ENCODE measurements at places on chromosomes 3 and 15.
A peak's percentile ranks its signal among the peaks of the same experiment; 100 is the strongest.

GRCh38 chr3:32109256-32109655 lies 2.8 kb downstream of the GPD1L start:
- DNase-seq = no peak

- peak; percentile 60 for DNase-seq
These were observed at the start of gene FAM219B for GRCh38 chr15:74906450-74907162. Gene FAM219B (minus strand): TSS chr15:74906851. CDS start chr15:74906800, 51 bp downstream.

GRCh38 chr3:15199493-15200105 lies 6.4 kb upstream of the CAPN7 start:
- no peak for DNase-seq

- no peak for DNase-seq
These were observed 110.9 kb downstream of the COL6A6 start for GRCh38 chr3:130627882-130628281.

- no peak for DNase-seq
These were observed 106.4 kb downstream of the FBLN2 start for GRCh38 chr3:13655061-13655913.

DNA sequence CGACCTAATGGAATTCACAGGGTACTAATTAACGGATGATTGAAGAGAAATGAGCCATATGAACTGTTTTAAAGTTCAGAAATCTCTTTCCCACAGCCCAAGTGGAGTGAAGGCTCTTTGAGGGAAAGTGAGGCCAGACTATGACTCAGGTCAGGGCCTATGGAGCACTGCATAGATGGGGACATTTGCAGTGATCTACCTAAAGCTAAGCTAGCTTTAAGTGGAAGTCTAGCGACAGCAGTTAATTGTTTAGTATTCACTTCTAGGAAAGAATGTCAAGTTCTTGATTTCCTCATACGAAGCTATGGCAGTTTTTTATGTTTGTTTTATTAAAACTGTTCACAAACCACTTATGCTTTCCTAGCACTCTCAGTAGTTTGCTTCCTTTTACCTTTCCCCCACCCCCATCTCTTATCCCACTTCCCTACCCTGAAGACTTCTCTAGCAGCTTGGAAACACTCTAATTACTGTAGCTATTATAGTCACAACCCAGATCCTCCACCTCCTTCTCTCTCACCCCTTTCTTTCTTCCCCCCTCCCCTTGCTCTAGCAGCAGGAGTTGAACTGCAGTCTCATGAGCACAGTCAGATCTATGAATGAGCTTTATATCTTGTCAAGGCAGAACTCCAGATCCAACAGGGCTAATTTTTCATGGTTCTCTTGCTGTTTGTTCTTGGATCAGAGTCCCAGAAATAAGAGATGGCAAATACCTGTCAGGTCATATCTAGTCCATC lies 6.2 kb downstream of the ZNF609 start:
- no peak for DNase-seq

GRCh38 chr3:195035345-195036202 lies 235.4 kb downstream of the XXYLT1 start:
- no peak for DNase-seq

DNA sequence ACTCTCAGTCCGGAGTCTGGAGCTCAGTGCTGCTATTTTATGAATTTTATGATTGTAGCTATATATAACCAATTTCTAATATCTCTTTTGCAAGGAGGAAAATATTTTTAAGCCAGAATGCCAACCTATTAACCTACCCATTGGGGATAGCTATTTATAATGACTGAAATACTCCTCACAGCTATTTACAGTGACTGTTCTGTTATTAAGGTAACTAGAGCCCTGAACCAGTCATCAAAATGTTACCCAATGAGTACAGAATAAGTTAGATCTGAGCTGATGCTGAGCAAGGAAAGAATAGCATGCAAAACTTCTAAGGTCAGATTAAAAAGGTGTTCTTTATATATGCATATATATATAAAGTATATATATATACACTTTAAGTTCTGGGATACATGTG lies 79.6 kb upstream of the PPP2R3A start:
- no peak for DNase-seq

DNA sequence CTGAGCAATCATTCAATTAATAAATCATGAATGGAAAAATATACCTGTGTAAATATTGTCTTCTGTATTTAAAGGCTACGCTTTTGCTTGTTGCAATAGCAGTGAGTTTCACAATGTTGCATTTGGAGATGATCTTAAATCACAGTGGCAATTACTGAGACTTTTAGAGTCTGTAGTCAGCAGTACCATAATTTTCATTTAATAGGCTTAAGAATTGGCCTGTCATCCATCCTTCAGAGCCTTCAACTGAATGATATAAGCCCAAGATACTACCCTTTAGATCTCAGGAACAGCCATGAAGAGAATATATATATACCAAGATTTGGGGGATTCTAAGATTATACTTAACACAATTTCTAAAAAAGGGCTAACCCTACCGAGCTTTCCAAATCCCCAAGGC lies 458.1 kb downstream of the GBE1 start:
- no peak for DNase-seq

- DNase-seq = no peak
These were observed 49.4 kb downstream of the ITGB5 start for GRCh38 chr3:124837730-124838186.

- peak; percentile 56 for DNase-seq
These were observed 27.2 kb downstream of the AKAP13 start for GRCh38 chr15:85407421-85408269.

DNA sequence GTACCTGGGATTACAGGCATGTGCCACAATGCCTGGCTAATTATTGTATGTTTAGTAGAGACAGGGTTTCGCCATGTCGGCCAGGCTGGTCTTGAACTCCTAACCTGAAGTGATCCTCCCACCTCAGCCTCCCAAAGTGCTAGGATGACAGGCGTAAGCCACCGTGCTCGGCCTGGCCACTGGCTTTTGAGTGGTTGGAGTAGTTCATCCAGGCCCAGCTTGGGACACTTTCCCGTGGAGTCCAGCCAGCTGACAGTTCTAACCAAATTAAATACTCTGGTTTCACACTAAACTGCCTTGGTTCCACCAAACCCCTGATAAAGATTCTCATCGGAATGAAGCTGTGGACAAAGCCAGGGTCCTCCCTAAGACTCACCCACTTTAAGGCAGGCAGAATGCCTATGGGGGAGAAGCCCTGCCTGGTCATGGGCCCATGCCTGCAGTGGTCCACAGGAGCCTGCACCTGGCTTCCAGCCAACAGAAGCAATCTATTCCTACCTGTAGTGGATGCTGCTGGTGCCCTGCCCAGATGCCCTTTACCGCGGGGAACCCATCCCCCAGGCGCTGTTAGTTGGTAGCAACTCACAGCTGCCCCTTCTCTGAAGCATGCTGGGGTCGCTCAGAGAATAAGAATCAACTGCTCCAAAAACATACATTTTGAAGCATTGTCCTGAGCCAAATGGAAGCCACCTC lies 5.2 kb upstream of the SLC28A1 start:
- DNase-seq = no peak

DNA sequence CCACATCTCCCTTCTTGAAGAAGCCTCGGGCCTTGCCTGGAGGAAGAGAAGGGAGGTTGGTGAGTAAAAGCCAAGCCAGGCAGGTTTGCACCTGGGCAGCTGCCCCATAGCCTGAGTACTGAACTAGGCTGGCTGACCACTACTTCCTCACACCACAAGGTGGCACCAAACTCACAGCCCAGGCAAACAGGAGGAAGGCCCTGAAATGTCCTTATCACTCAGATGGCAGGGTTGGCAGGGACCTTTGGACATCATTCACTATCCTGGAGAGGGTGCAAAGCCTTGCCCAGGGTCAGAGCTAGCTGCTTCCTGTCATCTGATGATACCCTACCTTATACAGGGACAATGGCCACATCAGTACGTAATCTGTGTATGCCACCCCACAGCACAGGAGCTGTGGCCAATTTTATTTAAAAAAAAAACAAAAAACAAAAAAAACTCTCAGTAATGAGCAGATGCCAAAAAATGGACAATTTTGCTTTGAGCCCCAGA lies 2.2 kb upstream of the GRAMD2A start:
- DNase-seq = peak; percentile 47

- no peak for DNase-seq
These were observed 44.1 kb upstream of the LRRC58 start for GRCh38 chr3:120393243-120393642.

DNA sequence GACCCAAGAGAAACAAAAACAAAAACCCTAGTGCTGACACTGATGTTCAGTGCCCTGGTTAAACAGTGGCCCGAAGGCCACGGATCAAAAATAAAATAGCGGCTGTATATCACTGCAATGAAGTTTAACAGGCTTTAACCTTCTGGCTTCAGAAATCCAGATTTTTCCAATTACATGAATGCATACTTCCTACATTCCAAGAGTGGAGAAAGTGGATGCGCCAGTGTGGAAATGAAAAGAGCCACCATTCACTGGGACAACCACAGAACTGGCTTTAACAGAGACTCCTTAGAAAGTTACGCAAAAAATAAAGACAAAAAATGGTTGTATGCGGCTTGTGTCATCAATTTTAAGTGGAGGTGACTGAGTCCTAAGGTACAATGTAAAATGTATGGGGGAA lies 522.2 kb downstream of the FHIT start:
- DNase-seq = no peak

GRCh38 chr3:132456571-132456970 lies 39.3 kb downstream of the DNAJC13 start:
- DNase-seq = no peak

DNA sequence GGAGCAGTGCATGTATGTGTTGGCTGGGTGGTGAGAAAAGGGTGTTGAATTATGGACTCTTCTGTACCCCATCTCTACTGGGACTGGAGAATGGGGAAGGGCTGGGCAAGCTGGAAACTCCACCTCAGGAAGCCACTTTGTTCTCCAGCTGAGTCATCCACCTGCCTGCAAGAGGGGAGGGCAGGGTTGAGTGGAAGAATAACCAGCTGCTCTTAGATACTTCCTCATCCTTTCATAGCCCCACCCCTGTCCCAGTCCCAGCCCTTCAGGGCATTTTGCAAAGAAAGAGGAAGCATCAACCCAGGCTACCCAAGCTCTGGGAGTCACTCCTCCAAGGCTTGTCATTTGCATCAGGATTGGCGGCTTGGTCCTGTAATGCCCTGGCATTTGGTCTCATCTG lies 33.1 kb downstream of the RAB11A start:
- no peak for DNase-seq

GRCh38 chr15:48641416-48641815 lies 4.1 kb downstream of the FBN1 start:
- DNase-seq = no peak

DNA sequence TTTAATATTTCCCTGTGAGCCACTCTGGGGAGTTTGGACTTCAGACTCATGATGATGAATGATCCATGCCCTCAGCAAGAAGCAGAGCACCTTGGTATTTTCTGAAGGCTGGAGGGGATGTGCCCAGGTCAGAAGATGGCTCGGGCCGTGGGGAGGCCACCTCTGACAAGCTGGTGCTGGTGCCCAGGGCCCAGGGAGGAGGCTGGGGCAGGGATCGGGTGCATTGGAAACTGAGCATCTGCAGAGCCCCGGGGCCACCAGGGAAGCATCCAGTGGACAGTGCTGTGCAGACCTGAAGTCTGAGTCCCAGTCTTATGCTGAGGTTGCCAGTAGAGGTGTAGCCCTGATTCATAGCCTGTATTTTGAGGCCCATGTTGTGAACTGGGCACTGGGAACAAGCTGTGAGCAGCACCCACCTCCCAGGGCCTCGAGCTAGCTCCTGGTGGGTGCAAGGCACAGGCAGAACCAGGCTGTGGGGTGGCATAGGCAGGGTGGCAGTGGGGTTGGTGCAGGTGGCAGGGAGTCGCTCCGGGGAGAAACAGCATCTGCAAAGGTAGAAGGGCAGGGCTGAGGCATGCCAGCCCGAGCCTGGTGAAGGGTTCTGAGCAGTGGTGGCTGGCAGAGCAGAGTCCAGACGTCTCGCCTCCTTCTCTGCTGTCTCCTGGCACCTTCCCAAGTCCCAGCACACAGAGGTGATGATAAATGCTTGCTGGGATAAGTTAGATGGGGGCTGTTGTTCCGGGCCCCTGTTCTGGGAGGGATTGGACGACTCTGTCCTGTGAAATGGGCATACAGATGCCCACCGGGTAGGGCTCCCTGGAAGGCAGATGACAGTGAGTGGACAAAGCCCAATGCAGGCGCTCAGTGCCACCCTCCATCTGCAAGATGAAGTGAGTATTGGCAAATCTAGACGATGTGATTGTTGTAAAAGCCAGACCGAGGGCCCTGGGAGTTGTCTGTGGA lies 10.6 kb downstream of the DNAJB8 start:
- no peak for DNase-seq

DNA sequence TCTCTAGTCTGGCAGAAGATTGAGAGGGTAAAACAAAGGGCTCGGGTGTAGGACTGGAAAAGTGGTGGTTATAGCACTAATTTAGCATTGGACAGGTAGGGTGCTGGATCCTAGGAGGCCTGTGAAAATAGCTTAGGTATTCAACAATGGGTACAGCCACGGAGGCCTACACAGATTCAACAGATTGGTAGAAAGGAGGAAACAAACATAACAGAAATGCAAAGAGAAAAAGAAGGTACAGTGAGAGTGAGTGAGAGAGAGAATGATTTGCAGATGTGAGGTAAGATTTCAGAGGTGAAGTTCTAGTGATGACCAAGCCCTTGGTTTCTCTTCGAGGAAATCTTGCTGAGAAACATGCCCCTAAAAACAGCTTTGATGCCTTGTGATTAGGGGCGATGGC lies 37.9 kb downstream of the ADIPOQ start:
- no peak for DNase-seq

- no peak for DNase-seq
These were observed 61.7 kb downstream of the SLC6A6 start for GRCh38 chr3:14464141-14464465.

- no peak for DNase-seq
These were observed 76.7 kb downstream of the SEC22A start for GRCh38 chr3:123278446-123278845.

DNA sequence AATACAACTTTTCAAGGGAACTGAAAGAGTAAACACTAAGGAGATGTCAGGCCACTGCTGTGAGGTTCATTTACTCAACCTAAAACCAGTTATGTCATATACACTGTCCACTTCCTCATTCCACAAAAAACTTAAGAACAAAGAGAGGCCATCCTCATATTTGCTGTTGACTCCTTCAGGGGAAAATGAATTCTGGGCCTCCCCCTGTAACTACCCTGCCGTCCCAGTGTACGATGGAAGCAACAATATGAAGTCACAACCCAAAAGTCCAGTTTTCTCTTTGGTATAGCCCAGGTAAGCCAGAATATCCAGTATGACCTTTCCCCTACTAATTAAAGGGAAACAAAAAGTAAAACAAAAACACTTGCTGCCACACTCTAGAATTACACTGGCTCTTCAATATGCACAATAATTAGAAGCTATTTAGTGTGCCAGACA lies 16.2 kb downstream of the CEP152 start:
- no peak for DNase-seq

- DNase-seq = no peak
These were observed 112.2 kb downstream of the FBXL22 start for GRCh38 chr15:63709365-63709764.

DNA sequence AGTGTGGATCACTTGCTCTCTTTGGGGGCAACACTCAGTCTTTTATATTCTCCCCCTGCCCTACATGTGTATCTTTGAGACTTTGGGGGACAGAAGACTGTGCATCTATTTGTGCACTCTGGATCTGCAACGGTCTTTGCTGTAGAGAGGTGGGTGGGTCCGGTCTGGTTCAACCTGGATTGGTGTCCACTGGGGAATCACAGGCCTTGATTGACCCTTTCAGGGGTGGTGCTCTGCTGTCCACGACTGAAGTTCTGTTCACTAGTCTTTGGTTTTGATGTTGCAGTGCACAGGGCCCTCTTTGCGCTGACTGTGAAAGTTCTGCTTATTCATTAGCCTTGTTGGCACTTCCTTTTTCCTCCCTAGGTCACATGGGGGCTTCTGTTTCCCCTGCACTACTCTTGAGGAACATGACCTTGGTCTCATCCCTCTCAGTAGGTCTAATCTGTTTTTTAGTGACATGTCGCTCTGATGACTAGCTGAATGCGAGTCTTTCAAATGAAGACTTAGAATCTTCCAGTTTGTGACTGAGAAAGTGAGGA lies 284.2 kb downstream of the SV2B start:
- DNase-seq = no peak

All from AG04450 (cell line).